ENCODE measurements at places on chromosomes 13 and 19.
A peak's percentile ranks its signal among the peaks of the same experiment; 100 is the strongest.

DNA sequence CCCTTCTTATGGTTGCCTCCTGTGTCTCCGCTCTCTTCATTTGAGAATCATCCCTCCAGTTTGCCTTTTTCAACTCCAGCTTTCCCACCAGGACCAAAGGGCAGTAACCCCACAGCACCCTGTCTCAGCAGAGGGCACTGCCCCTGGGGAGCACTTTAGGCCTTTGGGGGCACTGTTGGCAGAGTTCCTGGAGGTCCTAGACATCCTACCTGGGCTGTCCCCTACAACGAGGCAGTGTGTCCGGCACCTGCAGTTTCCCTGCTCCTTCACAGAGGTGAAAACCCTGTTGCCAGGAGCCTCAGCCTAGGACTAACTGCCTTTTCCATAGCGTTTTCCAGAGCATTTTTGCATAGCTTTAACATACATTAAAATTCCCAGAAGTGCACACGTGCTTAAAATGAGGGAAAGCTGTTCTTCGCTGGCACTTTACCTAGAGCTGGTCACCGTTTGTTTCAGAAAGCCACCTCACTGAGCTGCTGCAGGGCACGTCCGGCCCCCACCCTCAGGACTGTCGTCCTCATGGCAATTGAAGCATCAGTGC, 234.9 kb downstream of the TEX29 start:
- DNase-seq, result no peak

DNA sequence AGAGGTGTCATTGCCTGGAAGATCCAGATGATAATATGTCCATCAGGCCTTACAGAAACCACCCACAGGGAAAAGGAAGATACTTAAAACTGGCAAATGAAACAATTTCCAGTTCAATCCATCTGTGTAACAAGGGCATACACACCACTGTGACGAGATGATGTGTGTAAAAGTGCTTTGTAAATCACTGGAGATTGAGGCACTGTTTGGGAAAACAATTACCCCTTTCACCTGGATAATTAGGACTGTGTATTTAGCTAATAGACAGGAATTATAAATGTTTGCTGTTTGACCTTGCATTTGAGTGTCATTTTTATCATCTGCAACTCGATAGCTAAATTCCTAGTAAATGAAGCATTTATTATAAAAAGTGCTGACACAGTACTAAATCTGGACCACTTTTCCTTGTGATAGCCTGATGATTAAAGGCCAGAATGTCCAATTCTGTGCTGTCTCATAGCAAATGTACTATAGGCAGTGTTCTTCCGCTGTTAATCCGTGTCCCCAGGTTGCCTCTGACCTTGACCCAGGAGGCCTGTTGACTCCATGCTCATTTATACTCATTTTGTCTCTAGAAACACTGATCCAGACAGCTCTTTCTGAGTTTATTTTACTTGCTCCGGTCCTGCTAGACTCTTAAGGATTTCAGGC, 105.8 kb downstream of the LACC1 start:
- peak; percentile 55 for DNase-seq

- DNase-seq, result peak; percentile 28
Measured at GRCh38 chr19:43519436-43520088, 7.4 kb downstream of the ETHE1 start.

- DNase-seq, result no peak
Measured at GRCh38 chr19:23887642-23888041, 27.0 kb upstream of the ZNF726 start.

DNA sequence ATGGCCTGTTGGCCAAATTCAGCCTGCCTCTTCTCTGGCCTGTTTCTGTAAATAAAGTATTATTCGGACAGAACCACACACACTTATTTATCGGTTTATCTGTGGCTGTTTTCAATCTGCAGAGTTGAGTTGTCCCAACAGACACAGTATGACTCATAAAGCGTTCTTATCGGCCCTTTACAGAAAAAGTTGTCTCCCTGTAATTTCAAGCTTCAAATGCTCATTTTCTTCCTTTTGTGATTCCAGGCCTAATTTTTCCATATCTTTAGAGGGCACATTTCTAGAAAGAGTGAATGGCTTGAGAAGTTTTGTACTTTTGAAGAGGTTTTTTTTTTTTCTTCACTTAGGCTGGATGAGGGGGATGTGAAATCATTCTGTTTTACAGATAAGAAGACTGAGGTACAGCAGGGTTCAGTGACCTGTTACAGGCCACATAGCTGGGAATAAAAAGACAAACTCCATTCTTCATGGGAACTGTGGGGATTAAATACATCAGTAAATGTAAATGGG, 440.9 kb downstream of the TSHZ3 start:
- no peak for DNase-seq

GRCh38 chr19:45100201-45100600, 7.2 kb downstream of the PPP1R37 start:
- DNase-seq, result no peak

- DNase-seq, result no peak
Measured at GRCh38 chr19:1466461-1467214, 12.4 kb downstream of the C19orf25 start.

GRCh38 chr13:101575581-101575980, 123.1 kb downstream of the ITGBL1 start:
- no peak for DNase-seq

- no peak for DNase-seq
Measured at GRCh38 chr19:6677495-6677882, 7.5 kb upstream of the TNFSF14 start.

GRCh38 chr13:33402975-33403374, 117.4 kb upstream of the STARD13 start:
- no peak for DNase-seq

All from NCI-H1417 treated with DMSO at 0.1 percent for 48 hours (cell line).